CD4-positive, alpha-beta T cell treated with Interleukin-6 for 4 hours (primary cell): ENCODE measurements at places on chromosomes 11 and 22.

- no peak for DNase-seq
These were observed 18.4 kb upstream of the CHRM4 start for GRCh38 chr11:46410021-46410420.

GRCh38 chr11:129209891-129210830 is 18.0 kb upstream of the ARHGAP32 start:
- no peak for DNase-seq

- DNase-seq: no peak
These were observed 55.7 kb downstream of the PTPRJ start for GRCh38 chr11:48036011-48036410.

DNA sequence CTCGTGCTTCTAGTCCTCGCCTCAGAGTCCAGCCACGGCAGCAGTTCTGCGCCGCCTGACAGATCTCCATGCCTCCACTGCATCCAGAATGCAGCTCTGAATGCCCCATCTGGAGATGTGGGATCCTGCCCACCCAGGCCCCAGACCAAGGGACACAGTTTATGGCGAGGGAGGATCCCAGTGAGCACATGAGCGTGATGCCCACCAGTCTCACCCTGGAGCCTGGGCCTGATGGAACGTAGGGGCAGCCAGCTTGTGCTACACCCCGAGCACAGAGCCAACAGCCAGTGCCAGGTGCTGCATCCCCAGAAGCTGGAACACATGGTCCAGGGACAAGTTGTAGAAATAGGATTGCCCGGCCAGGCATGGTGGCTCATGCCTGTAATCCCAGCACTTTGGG is 10.4 kb downstream of the IGLL1 start:
- no peak for DNase-seq

DNA sequence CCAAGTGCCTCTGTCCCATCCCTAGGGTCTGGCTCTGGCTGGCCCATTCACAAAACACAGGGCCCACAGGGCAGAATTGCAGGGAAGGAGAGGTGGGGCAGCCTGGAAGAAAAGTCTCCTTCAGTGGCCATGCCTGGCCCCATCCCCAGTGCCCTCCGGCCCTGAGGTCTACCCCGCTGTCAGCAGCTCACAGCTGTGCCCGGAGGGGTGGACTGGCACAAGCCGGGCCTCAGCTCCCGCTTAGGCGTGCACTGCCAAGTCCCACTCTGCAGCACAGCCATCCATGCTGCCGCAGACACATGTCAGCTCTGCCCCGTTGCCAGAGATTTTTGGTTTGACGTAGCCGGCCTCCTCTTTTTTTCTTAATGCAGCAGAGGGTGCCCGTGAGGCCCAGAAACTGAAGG is 3.9 kb upstream of the SCN2B start:
- no peak for DNase-seq

- DNase-seq: no peak
These were observed 17.3 kb upstream of the CD82 start for GRCh38 chr11:44548032-44548695.

GRCh38 chr11:70566768-70567530 is 168.6 kb downstream of the CTTN start:
- DNase-seq: no peak

DNA sequence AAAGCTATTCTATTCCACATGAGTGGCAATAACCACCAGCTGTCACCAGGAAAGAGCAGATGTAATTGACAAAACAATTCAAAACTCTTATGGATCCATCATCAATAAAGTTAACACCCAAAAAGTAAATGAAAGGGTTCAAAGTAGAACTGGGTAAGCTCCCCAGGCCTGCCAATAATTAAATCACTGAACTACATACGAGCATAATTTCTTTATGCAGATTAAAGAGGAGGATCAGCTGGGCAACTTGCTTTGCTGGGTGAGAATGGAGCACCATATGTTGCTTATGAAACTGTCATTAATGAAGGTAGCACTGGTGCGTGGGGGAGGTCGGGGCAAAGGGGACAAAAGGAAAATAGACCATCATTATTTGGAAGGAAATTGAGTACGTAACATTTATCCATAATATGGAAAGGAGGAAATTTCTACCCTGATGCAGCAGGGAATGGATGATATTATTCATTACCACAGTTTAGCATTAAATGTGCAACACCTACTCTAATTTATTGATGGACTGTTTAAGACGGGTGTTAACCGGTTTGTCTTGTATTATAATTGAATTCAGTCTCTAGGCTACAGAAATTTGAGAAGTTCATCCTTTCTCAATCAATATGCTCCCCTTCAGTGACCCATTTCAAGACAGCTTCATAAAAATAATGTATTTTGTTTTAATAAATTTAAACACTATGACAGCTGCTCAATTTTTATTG is 315.9 kb downstream of the CADM1 start:
- DNase-seq: no peak

GRCh38 chr11:129704831-129705230 is 110.8 kb upstream of the TMEM45B start:
- DNase-seq: no peak

DNA sequence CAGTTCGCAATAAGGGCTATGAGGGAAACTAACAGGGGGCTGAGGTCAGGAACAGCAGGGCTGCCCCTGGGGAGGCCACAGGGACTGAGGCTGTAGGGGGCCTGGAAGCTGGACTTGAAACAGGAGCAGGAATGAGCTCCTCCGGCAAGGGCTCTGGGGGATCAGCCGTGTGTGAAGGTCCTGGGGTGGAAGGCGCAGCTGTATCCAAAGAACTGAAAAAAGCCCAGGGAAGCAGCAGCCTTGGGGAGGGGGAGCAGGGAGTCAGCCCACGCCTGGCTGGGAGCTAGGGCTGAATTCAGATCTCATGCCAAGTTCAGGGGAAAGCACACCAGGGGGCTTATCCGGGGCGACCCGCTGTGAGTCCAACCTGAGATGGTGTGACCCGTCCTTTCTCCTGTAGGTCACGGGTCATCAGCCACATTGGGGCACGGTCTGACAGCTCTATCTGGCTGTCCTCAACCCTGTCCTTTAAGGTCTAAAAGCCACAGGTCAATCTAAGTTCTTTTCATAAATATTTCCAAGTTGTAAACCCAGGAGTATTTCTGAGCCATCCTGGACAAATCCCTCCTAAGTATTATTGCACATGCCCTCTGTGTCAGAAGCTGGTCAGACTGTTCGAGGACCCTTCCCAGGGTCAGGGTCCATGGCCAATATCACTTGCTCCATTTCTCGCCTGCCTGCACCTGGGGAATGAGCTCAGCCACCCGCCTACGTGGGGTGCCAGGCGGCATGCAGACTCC is 18.0 kb downstream of the TP53AIP1 start:
- DNase-seq: no peak

- no peak for DNase-seq
These were observed 56.6 kb upstream of the PRDM11 start for GRCh38 chr11:45089676-45090499.

DNA sequence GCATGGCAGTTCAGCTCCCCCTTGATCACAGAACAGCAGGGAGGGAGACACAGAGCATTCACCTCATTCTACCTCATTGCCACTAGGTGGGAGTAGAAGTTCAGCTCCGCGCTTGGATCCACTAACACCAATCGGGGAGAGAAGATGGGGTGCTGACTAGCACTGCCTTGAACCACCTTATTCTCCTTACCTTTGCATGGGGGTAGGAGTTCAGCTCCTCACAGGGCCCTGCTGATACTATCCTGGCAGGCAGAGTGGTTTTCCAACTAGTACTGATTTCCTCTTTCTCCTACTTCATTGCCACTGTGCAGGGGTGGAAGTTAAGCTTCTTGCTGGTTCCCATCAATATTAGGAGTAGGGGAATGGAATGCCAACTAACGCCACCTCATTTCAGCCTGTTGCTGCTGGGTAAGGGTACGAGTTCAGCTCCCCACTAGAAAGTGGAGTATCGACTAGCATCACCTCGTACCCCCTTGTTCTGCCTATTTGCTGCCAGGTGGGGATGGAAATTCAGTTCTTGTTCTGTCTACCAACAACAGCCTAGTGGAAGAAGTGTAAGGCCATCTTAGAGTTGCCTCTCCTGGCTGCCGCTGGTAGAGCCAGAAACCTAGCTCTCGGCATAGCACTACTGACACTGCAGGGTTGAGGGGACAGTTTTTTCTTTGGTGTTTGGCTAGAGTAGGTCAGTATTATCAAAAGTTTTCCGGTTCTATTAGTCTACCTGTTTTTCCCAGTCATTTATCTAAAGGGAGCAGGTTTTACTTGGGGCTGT is 550.9 kb upstream of the CCDC90B start:
- DNase-seq: no peak

- no peak for DNase-seq
These were observed 15.7 kb downstream of the P2RX3 start for GRCh38 chr11:57353852-57354251.

DNA sequence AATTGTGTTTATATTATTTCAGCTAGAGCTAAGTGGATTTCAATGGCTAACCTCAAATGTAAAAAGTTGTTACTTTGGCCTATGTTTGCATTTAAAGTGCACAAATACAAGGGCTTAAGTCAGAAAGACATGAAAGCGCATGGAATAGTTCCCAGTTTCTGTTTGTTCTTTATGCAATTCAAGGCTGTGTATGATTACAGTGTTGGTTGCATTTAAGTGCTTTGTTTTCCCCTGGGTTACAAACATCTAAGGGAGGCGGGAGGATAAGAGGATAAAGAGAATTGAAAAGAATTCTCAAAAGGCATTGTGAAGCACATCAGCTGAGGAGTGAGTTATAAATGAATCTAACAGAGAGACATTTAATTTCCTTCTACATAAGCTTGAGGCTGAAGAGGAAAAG is 453.4 kb downstream of the NTM start:
- no peak for DNase-seq

DNA sequence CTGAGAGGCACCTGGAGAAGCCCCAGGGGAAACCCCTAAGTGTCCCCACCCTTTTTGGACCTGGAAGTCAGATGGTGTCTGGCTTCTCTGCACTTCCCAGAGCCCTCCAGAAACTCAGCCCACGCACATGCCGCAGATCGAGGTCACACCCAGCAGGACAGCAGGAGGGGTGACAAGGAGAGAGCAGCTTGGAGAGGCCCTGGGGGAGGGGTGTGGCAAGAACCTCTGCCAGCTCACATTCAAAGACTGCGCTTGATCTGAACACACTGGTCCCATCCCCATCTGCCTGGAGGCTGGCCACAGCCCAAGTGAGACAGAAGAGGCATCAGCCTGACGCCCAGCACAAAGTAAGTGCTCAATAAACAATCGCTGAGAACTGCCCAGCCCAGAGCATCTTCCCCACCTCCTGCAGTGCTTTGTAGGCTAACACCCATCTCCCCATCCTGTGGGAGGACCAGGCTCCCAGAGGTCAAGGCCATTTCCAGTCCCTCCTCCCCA is 21.4 kb downstream of the TMPRSS6 start:
- no peak for DNase-seq

GRCh38 chr11:121321614-121322243 is 29.2 kb downstream of the SC5D start:
- DNase-seq: peak; percentile 60

GRCh38 chr11:56917708-56918400 is 70.9 kb upstream of the OR5AK2 start:
- no peak for DNase-seq

GRCh38 chr11:587978-588380 is 11.7 kb downstream of the PHRF1 start:
- peak; percentile 78 for DNase-seq

- DNase-seq: no peak
These were observed 36.1 kb downstream of the FLRT1 start for GRCh38 chr11:64071849-64072248.

DNA sequence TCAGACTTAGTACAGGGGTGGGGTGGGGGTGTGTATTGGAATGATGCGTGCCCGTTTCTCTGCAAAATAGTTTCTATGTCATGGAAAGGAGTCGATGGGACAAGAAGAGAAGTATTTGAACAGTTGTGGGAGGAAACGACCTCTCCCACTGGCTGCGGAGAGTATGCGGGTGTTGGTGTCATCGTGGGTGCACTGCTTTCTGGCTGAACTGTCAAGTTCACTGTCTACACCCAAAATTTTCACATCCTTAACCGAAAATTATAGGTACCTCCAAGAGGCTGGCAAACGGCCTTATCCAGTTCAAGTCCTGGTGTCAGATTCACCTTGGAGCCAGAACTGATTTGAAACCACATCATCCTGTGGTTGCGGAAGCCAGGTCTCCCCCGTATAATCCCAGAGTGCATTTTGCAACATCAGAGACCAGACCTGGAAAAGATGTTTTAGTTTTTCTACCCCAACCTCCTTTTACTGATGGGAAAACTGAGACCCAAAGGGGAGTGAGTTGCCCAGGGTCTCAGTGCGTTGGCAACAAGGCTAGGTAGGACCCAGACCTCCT is 497 bp upstream of the SSRP1 start:
- DNase-seq: peak; percentile 26

DNA sequence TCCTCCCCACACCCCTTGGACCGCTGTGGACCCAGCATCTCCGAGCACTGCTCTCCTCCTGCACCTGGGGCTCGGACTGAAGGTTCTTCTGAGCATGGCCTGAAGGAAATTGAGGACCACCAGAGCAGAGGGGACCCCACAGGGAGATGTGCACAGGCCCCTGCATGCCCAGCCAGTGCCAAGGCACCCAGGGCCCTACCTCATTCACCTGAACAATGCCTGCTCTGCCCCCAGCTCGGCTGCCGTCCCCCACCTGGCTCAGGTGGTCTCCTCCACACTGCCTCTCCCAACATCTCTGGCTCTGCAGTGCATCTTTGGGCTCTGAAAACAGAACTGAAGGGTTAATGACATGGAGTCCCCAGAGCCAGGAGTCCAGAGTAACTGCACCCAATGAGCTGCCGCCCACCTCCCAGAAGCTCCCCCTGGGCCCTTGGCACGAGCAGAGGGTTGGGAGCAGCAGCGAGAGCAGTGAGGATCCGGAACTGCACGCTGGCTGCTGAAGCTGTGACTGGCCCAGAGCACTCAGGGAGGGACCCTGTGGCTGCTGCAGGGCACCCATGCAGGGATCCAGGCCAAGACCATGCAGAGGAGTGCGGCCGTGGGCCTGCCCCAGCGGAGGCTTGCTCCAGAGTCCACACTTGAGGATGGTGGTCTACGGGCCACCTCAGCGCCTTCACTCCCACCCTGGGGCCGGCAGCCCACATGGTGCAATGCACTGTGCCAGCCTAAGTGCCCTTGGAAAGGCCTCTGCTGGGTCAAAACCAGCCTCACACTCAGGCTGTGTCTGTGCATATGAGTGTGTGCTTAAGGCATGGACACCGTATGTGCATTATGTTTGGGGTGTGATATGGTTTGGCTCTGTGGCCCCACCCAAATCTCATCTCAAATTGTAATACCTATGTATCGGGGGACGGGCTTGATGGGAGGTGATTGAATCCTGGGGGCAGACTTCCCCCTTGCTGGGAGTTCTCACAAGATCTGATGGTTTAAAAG is 686.1 kb downstream of the TBC1D22A start:
- DNase-seq: no peak

DNA sequence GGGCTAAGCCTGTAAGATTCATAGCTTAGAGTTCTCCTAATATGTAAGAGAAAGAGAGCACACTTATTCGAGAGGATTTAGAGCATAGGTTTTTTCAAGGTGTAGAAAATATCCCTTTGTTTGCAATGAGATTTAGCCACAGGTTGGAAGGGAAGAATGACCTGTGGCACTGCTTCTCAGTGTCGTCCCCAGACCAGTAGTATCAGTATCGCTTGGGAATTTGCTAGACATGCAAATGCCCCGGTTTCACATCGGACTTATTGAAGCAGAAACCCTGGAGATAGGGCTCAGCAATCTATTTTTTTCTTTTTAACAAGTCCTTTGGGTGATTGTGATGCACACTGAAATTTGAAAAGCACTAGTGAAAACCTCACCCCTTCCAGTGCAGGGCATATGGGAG is 362.6 kb upstream of the C11orf87 start:
- no peak for DNase-seq
